Cortex of kidney (tissue), 1 donor: ENCODE measurements at places on chromosomes 16 and 17.

DNA sequence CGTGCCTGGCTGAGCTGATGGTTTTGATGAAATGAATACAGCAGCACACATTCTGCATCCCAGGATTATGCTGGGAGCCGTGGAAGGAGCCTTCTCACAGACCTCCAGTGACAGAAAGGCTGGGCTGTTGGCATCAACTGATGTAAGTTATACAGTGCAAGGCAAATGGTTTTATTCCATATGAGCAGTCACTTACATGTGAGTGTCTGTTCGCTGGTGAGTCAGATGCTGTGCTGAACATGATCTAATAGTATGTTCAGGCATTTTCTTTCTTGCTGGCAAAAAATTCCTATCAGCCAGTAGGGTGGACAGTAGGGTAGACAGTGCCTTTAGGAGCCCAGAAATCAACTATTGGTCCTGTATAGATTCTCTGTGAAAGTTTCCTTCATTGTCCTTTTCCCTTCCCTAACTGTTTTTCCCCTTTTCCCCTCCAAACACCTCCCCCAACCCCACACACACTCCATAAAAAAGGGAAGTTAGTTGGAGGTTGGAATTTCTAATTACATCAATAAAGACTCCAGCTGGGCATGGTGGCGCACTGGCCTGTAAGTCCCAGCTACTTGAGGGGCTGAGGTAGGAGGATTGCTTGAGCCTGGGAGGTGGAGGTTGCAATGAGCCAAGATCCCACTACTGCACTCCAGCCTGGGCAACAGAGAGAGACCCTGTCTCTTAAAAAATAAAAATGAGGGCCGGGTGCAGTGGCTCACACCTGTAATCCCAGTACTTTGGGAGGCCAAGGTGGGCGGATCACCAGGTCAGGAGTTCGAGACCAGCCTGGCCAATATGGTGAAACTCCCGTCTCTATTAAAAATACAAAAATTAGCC is 36.2 kb downstream of the LDHD start:
- no peak for DNase-seq

DNA sequence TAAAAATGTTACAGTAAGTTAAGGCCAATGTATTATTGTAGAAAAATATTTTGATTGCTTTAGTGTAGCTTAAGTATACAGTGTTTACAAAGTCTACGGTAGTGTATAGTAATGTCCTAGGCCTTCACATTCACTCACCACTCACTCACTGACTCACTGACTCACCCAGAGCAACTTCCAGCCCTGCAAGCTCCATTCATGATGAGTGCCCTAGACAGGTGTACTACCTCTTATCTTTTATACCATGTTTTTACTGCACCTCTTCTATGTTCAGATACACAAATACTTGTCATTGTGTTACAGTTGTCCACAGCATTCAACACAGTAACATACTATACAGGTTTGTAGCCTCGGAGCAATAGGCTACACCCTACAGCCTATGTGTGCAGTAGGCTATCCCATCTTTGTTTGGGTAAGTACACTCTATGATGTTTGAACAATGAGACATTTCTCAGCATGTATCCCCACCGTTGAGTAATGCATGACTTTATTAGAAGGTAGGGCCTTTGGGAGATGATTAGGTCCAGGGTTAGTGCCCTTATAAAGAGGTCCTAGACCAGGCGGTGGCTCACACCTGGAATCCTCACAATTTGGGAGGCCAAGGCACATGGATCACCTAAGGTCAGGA is 117.8 kb downstream of the SLC39A11 start:
- no peak for DNase-seq

DNA sequence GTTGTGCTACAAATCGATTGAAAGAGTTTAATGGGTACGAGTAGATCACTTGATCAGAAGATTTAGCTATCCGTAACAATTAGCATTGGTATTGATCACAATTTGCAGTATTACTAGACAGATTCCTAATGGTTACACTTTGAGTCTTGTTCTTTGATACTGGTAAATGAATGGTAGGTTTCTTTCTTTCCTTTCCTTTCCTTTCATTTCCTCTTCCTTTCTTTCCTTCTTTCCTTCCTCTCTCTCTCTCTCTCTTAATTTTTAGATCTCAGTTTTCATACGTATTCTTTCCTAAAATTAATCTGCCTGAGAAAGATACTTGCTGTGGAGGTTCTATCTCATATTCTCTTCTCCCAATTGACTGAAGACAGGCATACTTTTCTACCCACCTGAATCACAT is 17.9 kb downstream of the CPD start:
- DNase-seq, result no peak

GRCh38 chr17:42760652-42761581 is at the start of gene RAMP2:
RAMP2 (plus strand) TSS chr17:42761227; CDS start chr17:42761262, 35 bp downstream.
- DNase-seq, result no peak
